ENCODE measurements at places on chromosomes 4 and X. TPM values are rescaled to one million over a fixed set of nuclear protein-coding genes. Genes with fewer than 3 reads are reported as not detected.

GRCh38 chr4:85474356-85474755 is 594 bp upstream of the ARHGAP24 start:
- no peaks in the 10 kb centered on the region for H3K36me3 ChIP-seq
- no peak overlapping the region for H3K27ac ChIP-seq
- no peak for DNase-seq
- no peaks in the 10 kb centered on the region for H3K27me3 ChIP-seq
- peaks cover 10% of the 10 kb centered on the region for H3K4me1 ChIP-seq
- H3K4me3 ChIP-seq: no peak overlapping the region

- no peaks in the 10 kb centered on the region for H3K27me3 ChIP-seq
- no peak for DNase-seq
- H3K4me3 ChIP-seq: no peak overlapping the region
Measured at GRCh38 chr4:144489831-144490230, 156.1 kb upstream of the HHIP start.

DNA sequence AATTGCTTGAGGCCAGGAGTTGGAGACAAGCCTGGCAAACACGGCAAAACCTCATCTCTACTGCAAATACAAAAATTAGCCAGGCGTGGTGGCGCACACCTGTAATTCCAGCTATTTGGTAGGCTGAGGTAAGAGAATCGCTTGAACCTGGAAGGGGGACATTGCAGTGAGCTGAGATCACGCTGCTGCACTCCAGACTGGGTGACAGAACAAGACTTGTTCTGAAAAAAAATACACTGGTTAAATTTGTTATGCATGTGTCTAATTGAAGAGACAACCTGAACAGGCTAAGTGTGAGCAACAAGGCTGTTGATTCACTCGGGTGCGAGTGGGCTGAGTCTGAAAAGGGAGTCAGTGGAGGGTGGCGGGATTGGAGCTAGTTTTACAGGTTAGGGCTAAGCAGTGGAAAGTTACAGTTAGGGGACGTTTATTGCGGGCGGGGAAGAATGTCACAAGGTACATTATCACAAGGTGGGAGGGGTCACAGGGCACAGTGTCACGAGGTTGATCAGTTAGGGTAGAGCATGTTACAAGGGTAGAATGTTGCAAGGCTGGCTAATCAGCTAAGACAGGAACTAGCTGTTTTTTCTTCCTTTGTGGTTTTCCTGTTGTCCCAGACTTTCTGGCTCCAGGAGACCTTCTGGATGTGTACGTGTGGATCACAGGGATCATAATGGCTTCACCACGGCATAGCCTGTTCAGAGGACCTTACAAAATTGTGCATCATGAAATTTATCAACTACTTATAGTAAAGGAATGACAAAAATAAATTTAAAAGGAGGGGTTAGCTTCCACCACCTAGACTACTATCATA is 115.8 kb downstream of the NAA11 start:
- no peak for DNase-seq
- H3K27me3 ChIP-seq: no peaks in the 10 kb centered on the region
- H3K27ac ChIP-seq: no peak overlapping the region
- no peaks in the 10 kb centered on the region for H3K4me1 ChIP-seq

GRCh38 chr4:123444290-123444731 is 47.7 kb downstream of the SPRY1 start:
- H3K27me3 ChIP-seq: no peaks in the 10 kb centered on the region
- no peak overlapping the region for H3K4me3 ChIP-seq
- no peaks in the 10 kb centered on the region for H3K36me3 ChIP-seq
- H3K4me1 ChIP-seq: peaks cover 4% of the 10 kb centered on the region
- DNase-seq: peak; percentile 47

DNA sequence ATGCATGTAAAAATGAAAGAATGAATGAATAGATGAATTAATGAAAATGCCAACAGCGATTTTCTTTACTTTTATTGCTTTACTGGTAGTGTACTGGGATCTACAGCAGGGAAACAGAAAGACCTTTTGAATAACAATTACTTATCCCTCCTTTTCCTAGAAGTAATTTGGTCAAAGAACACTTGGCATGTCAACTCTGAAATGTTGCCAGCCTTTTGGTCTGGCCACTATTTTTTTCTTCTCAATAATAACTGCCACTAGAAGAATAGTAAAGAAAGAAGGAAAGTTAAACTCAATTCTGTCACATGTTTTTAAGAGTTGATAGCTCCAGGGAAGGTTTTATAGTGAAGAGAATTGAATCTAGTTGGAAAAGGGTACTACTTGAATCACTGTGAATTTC is 52.9 kb downstream of the EPHA5 start:
- H3K4me3 ChIP-seq: no peak overlapping the region
- H3K36me3 ChIP-seq: no peaks in the 10 kb centered on the region
- H3K27ac ChIP-seq: no peak overlapping the region
- H3K4me1 ChIP-seq: no peaks in the 10 kb centered on the region
- no peak for DNase-seq

GRCh38 chr4:180189666-180190065 is 2053.5 kb upstream of the TENM3 start:
- H3K4me3 ChIP-seq: no peak overlapping the region
- no peaks in the 10 kb centered on the region for H3K27me3 ChIP-seq
- no peak overlapping the region for H3K27ac ChIP-seq

DNA sequence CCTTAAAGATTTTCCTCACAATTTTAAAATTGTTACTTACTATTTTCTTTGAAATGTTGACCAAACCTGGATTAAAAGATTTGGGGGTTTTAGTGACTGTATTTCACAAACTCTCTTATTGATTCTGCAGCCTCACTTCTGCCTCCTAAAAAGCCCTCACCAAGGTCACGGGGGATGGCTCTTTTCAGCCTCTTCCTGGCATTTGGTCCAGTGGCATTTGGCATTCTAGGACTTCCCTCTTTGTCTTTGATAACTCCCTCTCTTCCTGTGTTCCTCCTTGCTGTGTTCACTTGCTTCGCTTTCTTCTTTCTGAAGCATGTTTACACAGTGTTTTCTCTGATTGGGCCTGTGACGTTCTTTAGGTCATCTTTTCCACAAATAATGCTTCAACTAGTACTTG is 21.5 kb downstream of the PKD2 start:
- H3K27me3 ChIP-seq: no peaks in the 10 kb centered on the region
- no peak for DNase-seq
- H3K4me3 ChIP-seq: no peak overlapping the region
- H3K27ac ChIP-seq: no peak overlapping the region
- H3K36me3 ChIP-seq: peaks cover 6% of the 10 kb centered on the region

- no peaks in the 10 kb centered on the region for H3K27me3 ChIP-seq
- no peak for DNase-seq
- peaks cover 4% of the 10 kb centered on the region for H3K4me1 ChIP-seq
Measured at GRCh38 chr4:88803600-88804096, 106.0 kb upstream of the NAP1L5 start.

DNA sequence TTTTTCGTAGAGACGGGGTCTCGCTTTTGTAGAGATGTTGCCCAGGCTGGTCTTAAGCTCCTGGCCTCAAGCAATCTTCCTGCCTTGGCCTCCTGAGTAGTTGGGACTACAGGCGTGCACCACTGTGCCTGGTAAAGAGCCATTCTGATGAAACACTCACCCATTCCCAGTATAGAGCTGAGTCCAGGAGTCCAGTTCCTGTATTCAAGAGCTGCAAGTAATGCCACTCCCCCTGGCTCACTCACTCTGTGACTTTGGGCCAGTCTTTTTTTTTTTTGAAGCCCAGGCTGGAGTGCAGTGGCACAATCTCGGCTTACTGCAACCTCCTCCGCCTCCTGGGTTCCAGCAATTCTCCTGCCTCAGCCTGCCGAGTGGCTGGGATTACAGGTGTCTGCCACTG is 3.5 kb downstream of the CCDC22 start:
- no peaks in the 10 kb centered on the region for H3K4me1 ChIP-seq
- peaks cover 2% of the 10 kb centered on the region for H3K36me3 ChIP-seq
- no peak overlapping the region for H3K4me3 ChIP-seq
- no peak for DNase-seq

GRCh38 chr4:2388429-2389182 is 29.8 kb downstream of the ZFYVE28 start:
- no peak for DNase-seq
- H3K27me3 ChIP-seq: no peaks in the 10 kb centered on the region
- no peak overlapping the region for H3K4me3 ChIP-seq
- peaks cover 11% of the 10 kb centered on the region for H3K4me1 ChIP-seq
- H3K36me3 ChIP-seq: no peaks in the 10 kb centered on the region
- no peak overlapping the region for H3K27ac ChIP-seq

- H3K27ac ChIP-seq: no peak overlapping the region
- no peak for DNase-seq
- H3K36me3 ChIP-seq: no peaks in the 10 kb centered on the region
- no peaks in the 10 kb centered on the region for H3K27me3 ChIP-seq
Measured at GRCh38 chr4:152009983-152010709, 249.3 kb upstream of the GATB start.

GRCh38 chr4:183448436-183448835 is 4.0 kb downstream of the CDKN2AIP start:
- no peaks in the 10 kb centered on the region for H3K27me3 ChIP-seq
- H3K36me3 ChIP-seq: peaks cover 29% of the 10 kb centered on the region
- no peak overlapping the region for H3K27ac ChIP-seq
- no peak for DNase-seq
- peaks cover 23% of the 10 kb centered on the region for H3K4me1 ChIP-seq
- H3K4me3 ChIP-seq: no peak overlapping the region

- no peaks in the 10 kb centered on the region for H3K4me1 ChIP-seq
- H3K27me3 ChIP-seq: no peaks in the 10 kb centered on the region
- no peak overlapping the region for H3K27ac ChIP-seq
- no peak overlapping the region for H3K4me3 ChIP-seq
Measured at GRCh38 chrX:78123190-78123589, 16.3 kb downstream of the TAF9B start.

DNA sequence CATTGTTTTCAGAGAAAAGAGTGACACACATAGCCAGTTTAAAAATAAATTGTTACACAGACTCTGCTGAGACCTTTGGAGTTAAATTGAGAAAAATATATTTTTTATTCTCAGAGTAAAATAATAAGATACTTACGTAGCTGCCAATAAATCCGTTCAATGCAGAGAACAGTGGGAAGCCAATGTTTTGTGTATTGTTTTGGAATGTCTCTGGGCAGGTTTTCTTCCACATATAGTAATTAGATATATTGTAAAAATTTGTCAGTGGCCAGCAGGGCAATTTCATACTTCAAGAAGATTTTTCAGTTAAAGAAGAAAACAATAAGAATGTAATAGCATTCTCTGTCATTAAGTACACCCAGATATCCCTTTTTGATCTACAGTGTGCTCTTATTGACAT is 999.5 kb upstream of the INTU start:
- no peak overlapping the region for H3K4me3 ChIP-seq
- DNase-seq: no peak
- H3K27me3 ChIP-seq: no peaks in the 10 kb centered on the region
- H3K27ac ChIP-seq: no peak overlapping the region
- no peaks in the 10 kb centered on the region for H3K36me3 ChIP-seq

DNA sequence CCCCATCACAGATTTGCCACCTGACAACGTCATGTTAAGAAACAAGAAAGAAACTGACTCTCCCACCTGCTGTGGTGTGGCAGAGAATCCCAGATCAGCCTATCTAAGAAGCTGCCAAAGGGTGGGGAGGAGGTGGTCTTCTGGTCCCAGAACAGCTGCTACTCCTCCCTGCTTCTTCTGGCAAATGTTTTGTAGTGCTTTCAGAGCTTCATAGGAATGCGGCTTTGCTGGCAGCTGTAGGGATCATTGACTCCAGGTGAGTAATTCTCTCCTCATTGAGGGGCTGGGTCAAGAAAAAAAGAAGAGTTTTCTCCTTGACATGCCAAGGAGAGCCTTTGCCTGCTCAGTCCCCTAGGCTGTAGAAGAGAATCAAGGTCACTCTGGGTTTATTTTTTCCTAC is 23.3 kb downstream of the NRK start:
- no peak overlapping the region for H3K4me3 ChIP-seq
- no peak for DNase-seq
- H3K27ac ChIP-seq: no peak overlapping the region

DNA sequence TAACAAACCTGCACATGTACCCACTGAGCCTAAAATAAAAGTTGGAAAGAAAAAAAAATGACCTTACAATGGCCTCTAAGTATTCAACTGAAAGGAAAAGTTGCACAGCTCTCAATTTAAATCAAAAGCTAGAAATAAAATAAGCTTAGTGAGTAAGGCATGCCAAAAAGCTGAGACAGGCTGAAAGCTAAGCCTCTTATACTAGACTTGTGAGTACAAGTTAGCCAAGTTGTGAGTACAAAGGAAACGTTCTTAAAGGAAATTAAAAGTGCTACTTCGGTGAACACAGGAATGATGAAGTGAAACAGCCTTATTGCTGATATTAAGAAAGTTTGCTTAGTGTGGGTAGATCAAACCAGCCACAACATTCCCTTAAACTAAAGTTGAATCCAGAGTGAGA is 707.9 kb upstream of the PITX2 start:
- no peak overlapping the region for H3K27ac ChIP-seq
- H3K36me3 ChIP-seq: no peaks in the 10 kb centered on the region
- DNase-seq: no peak
- H3K27me3 ChIP-seq: no peaks in the 10 kb centered on the region
- H3K4me1 ChIP-seq: no peaks in the 10 kb centered on the region

GRCh38 chrX:20388594-20388993 is 121.9 kb upstream of the RPS6KA3 start:
- H3K27me3 ChIP-seq: no peaks in the 10 kb centered on the region
- no peak overlapping the region for H3K27ac ChIP-seq
- H3K4me1 ChIP-seq: no peaks in the 10 kb centered on the region
- H3K4me3 ChIP-seq: no peak overlapping the region

GRCh38 chr4:108013955-108014354 is 24.3 kb downstream of the HADH start:
- peaks cover 7% of the 10 kb centered on the region for H3K4me1 ChIP-seq
- no peak overlapping the region for H3K27ac ChIP-seq
- H3K27me3 ChIP-seq: no peaks in the 10 kb centered on the region
- H3K36me3 ChIP-seq: peaks cover 35% of the 10 kb centered on the region

DNA sequence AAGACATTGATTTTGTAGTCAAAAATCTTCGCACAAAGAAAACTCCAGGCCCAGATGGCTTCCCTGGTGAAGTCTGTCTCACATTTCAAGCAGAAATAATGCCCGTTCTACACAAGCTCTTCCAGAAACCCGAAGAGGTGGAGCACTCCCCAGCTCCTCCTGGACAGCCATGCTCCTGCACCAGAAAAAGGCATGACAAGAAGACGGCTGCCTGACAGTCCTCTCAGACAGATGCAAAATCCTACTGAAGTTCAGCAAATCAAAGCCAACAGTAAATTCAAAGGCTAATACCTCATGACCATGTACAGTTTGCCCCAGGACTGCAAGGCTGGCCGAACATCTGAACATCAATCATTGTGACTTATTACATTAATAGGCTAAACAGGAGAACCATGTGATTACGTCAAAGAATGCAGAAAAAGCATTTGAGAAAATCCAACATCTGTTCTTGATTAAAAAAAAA is 30.8 kb upstream of the MXD4 start:
- H3K27me3 ChIP-seq: no peaks in the 10 kb centered on the region
- H3K4me3 ChIP-seq: no peak overlapping the region
- H3K27ac ChIP-seq: no peak overlapping the region

GRCh38 chr4:57068237-57068981 is 41.8 kb downstream of the IGFBP7 start:
- no peaks in the 10 kb centered on the region for H3K4me1 ChIP-seq
- no peak for DNase-seq
- no peak overlapping the region for H3K4me3 ChIP-seq
- no peaks in the 10 kb centered on the region for H3K36me3 ChIP-seq
- no peaks in the 10 kb centered on the region for H3K27me3 ChIP-seq

GRCh38 chrX:107684956-107685385 is 56.7 kb downstream of the PRPS1 start:
- peaks cover 2% of the 10 kb centered on the region for H3K4me1 ChIP-seq
- H3K27me3 ChIP-seq: no peaks in the 10 kb centered on the region
- no peak for DNase-seq

The GK2 gene
- total RNA-seq: not detected

The CHRDL1 gene
- 0.19 TPM for total RNA-seq

The MTMR8 gene
- 1.1 TPM for total RNA-seq

The COMMD8 gene
- 3.6 TPM for total RNA-seq

The ERCC6L gene
- total RNA-seq: not detected

The MAGEB10 gene
- total RNA-seq: not detected

The IQCM gene
- not detected for total RNA-seq

The SERTM2 gene
- 16.2 TPM for total RNA-seq

The LGI2 gene
- 0.19 TPM for total RNA-seq

The DMP1 gene
- total RNA-seq: not detected

Measured in liver (tissue), 10 donors.